Endothelial cell (in vitro differentiated cells): ENCODE measurements at places on chromosomes 5 and 9.

DNA sequence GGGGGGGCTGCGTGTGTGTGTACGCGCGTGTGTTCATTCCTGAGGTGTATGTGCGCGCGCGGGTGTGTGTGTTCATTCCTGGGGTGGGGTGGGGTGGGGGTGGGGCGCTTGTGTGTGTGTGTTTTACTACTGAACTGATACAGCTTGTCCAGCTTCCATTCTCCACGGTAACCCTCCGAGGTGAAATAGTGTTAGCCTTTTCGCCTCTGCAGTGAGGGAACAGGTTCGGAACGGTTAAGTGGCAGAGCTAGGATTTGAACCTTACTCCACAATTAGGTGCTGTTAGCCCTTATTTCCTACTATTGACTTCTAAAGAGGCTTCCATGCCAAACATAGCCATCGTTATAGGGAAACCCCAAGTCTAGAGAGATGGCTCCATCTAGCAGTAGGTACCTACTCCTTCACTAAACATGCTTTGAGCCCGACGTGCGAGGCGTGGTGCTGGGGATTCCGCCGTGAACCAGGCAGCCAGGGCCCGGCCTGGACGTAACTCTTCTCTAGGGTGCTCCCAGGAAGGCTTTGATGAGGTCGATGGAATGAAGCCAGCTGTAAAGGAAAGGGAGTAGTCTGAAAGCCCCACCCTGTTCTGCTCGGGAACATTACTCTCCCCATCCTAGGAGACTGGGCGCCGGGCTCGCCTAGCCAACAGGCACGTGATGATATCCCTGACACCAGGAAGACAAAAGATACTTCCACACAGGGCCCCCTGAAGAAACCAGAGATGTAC, 782 bp upstream of the SKP1 start:
- DNase-seq: peak; percentile 11

DNA sequence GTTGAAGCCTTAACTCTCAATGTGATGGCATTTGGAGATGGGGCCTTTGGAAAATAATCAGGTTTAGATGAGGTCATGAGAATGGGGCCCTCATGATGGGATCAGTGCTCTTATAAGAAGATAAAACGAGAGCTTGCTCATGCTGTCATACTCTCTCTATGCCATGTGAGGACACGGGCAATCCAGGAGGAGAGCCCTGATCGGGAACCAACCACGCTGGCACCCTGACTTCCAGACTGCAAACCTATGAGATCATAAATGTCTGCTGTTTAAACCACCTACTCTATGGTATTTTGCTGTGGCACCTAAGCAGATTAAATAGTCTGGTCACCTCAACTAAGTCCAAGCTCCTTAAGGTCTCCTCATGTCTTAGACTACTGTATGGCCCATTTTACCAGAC, 10.0 kb downstream of the HMGCS1 start:
- no peak for DNase-seq

DNA sequence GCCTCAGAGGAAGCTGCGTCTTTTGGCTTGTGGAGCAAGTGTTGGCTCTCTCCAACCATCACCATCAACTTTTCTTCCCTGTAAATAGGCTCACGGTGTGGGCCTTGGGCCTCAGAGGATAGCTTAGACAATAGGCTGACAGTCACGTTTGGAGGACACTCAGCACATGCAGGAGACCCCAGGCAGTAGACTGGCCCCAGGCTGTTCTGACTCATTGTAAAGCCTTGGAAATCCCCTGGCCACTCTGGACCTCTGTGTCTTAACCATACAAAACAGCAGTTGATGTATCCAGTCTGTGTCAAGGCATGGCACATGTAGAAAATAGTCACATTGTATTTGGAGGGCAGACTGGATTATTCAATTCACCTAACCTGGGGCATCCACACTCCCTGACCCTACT, 18.6 kb downstream of the CD74 start:
- no peak for DNase-seq

DNA sequence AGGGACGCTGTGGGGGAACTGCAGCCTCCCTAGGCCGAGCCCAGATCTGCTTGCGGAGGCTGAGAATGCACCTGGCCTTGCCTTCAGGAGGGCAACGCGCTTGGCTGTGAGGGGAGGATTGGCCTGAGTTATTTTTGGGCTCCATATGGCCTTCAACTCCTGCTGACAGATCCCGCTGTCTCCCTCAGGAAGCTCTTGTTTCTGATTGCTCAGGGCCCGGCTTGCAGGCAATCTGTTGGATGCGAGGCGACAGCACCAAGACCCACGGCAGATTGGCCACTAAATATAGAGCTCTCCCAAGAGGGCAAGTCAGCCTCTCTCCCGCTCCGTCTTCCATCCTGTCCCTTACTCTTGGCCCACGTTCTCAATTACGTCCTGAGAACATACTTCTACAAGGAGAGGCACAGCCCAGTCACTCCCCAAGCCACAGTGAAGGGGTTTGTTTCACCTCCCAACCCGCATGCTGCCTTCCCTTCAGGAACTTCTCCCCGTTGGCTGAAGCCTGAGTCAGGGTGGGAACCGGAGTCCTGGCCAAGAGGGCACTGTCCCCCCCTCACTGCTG, 53.6 kb downstream of the RASGEF1C start:
- DNase-seq: no peak

- DNase-seq: no peak
Observed at GRCh38 chr5:115190388-115190787, 20.7 kb upstream of the TRIM36 start.

GRCh38 chr5:159210846-159211245, 1.5 kb upstream of the RNF145 start:
- DNase-seq: no peak

DNA sequence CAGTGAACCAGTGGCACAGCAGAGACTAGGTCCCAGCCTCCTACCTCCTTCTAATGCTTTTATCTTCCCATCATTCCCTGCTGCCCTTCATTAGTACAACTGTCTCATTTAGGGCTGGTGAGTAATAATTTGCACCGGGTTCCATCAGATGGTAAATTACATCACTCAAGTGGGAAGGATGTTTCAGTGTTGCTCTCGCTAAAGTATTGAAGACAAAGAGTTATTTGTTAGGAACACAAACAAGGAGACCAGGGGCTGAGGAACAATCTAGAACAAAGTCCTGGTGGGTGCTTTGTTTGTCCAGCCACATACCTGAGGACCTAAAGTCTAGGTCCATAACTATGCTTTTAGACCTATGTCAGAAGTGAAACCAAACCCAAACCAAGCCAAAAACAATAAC, 52.4 kb downstream of the SEC61B start:
- no peak for DNase-seq

GRCh38 chr5:154356020-154356655, 89.7 kb upstream of the SAP30L start:
- DNase-seq: no peak
